Stimulated activated CD8-positive, alpha-beta memory T cell treated with anti-CD3 and anti-CD28 coated beads, Interleukin-15, amount 100 ng/mL, for 4 hours (primary cell): ENCODE measurements at places on chromosomes 4 and X.

DNA sequence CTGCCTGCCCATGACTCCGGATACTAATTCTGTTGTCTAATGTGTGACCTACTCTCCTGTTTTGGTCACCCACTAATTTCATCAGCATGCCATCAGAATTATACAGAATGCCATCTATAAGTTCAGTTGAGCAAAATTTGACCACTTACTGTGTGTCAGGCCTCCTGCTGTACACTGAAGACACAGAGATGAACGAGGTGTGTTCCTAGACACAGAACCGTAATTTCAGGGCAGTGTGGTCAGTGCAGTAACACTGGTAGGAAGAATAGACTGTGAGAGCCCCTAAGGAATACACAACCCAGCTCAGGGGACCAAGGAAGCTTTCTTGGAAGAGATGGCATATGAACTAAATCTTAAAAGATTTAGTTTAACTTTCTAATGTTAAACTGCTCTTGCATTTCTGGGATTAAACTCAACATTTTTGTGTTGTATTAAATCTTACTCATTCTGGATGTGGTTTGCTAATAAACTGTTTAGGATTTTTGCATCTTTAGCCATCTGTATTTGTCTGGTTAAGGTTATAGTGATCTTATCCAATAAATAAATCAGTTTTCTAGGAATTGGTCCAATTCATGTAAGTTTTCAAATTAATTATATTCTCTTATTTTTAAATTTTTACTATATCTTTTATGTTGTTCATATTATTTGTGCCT lies 34.3 kb downstream of the KANTR start:
- DNase-seq, result no peak

GRCh38 chr4:89419111-89419695 lies 111.6 kb upstream of the GPRIN3 start:
- DNase-seq, result no peak

DNA sequence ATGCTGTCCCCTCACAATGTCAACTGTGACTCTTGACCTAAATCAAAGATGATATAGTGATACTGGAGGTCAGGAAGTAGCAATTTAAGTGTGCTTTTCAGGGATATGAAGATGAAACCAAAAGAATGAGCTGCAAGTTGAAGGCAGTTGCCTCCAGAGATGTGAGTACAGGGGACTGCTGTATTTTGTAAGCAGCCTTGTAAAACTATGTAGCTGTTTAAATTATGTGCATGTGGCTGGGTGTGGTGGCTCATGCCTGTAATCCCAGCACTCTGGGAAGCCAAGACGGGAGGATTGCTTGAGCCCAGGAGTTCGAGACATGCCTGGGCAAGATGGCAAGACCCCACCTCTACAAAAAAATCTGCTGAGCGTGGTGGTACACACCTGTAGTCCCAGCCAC lies 15.1 kb upstream of the TNIP2 start:
- DNase-seq, result no peak

GRCh38 chr4:127993151-127993550 lies 27.9 kb downstream of the ABHD18 start:
- DNase-seq, result no peak
